K562 (cell line): ENCODE measurements at places on chromosomes 11 and 22. TPM values are rescaled to one million over a fixed set of nuclear protein-coding genes. Genes with fewer than 3 reads are reported as not detected.

GRCh38 chr11:31763296-31763695, 47.8 kb downstream of the PAX6 start:
- DNase-seq: no peak

DNA sequence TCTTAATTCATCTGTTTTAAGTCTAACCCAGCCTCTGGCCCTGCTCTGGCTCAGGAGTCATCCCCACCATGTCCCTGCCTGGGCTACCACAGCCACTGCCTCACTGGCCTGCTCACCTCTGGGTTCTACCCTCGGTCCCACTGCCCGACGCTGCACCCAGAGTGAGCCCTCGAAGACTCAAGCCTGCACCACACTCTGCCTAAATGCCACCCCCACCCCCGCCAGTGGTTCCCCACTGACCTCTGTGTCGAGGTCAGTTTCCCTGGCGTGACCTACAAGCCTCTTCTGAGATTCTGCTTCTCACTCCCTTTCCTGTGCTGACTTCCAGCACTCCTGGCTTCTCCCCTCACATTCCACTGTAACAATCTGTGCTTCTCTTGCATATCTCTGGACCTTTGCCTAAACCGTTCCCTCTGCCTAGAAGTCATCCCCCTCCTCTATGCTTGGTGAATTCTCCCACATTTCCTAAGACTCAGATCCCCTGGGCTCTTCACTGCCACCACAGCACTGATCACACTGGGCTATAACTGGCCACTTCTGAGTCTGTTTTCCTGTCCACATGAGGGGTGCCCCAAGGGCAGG, 12.5 kb upstream of the PDE2A start:
- no peak for DNase-seq

DNA sequence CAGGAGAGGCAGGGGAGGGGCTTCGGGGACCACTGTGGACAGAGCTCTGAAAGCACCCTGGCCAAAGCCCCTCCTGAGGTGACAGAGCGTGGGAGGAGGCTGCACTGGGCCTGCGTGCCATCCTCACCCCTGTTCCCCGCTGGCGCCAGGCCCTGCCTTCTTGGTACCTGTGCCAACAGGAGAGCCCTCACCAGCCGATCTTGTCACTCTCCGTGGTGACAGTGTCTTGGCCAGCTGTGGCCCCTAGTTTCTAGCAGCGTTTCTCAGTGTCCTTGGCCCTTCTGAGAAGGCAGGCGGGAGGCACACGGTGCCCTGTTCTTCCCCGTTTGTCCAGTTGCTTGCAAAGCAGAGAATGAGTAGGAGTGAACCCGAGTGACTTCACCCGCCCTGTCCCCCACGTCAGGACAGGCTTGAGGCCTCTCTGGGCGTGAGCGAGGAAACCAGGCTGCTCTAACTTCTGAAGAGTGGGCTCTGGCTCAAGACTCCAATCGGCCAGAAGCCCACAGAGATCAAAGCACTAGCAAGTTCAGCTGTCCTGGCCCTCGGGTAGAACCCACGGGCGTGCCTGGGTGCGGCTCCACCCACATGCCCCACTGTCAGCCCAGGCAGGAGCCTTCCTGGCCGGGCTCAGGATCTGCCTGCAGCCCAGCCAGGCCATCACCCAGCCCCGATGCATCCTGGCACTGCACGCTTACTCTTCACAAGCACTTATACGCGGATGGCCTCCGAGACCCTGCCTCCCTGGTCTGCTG, 60.2 kb upstream of the EMID1 start:
- DNase-seq: no peak

GRCh38 chr11:124207102-124207792, 24.1 kb downstream of the OR10D3 start:
- DNase-seq: peak; percentile 91

GRCh38 chr11:24502425-24502824, 5.6 kb downstream of the LUZP2 start:
- no peak for DNase-seq

GRCh38 chr11:74685905-74686304, 45.3 kb downstream of the CHRDL2 start:
- DNase-seq: no peak

DNA sequence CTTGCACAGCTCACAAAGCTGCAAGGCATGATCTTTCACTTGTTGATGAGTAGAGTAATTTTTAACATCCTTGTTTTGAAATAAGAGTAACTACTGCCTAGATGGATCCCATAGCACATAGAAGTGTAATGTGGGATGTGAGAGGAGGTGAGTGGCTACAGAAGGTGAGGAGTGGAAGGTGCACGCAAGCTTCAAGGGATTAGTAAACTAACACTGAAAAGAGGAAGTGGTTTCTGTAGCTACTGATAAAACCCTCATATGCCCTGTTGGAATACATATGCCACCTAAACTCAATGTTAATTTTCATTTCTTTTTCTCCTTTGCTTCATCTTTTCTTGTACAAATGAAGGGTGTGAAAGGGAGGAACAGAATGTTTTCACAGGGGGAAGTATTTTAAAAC, 22.0 kb upstream of the CTSC start:
- no peak for DNase-seq

DNA sequence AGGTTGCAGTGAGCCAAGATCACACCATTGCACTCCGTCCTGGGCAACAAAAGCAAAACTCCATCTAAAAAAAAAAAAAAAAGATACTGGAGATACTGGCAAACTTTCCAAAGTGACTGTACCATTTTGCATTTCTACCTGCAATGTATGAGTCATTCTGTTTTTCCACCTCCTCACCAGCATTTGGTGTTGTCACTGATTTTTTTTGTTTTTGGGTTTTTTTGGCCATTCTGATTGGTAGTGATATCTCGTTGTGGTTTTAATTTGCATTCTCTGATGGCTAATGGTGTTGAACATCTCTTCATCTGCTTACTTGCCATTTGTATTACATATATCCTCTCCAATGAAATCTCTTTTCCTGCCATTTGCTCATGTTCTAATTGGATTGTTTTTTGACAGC, 12.0 kb upstream of the RBX1 start:
- no peak for DNase-seq

DNA sequence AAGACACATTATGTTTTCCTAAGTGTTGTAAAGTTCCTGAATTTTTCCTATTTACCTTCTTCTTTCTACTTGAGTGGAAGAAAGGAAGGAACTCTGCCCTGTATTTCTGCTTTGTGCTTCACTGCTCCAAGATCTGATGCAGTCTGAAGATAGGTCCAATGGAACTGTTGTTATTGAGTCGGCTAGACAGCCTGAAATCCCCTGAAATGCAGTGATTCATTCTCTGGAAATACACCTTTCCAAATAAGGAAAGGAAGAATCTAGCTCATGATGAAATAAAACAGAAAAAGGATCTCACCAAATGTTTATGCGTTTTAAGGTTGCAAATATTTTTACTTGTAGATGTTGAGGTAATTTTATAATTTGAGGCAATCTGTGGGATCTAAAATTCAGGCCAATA, 322.8 kb downstream of the GUCY1A2 start:
- DNase-seq: no peak

SGSM1 gene
- not detected in 2 replicates for total RNA-seq

PANX2 gene
- total RNA-seq: 3.0 and 3.9 TPM in 2 replicates

KLHL35 gene
- not detected in 2 replicates for total RNA-seq

TEAD1 gene
- 17.7 and 17.8 TPM in 2 replicates for total RNA-seq

RHOG gene
- 157 and 162 TPM in 2 replicates for total RNA-seq
